ENCODE measurements at places on chromosomes 6 and 20. TPM values are rescaled to one million over a fixed set of nuclear protein-coding genes. Genes with fewer than 3 reads are reported as not detected.
A peak's percentile ranks its signal among the peaks of the same experiment; 100 is the strongest.

Gene MTFR2
- 0.66 TPM for total RNA-seq

Gene LCA5
- total RNA-seq = 8.2 TPM

Gene HIVEP1
- total RNA-seq = 41.3 TPM

DNA sequence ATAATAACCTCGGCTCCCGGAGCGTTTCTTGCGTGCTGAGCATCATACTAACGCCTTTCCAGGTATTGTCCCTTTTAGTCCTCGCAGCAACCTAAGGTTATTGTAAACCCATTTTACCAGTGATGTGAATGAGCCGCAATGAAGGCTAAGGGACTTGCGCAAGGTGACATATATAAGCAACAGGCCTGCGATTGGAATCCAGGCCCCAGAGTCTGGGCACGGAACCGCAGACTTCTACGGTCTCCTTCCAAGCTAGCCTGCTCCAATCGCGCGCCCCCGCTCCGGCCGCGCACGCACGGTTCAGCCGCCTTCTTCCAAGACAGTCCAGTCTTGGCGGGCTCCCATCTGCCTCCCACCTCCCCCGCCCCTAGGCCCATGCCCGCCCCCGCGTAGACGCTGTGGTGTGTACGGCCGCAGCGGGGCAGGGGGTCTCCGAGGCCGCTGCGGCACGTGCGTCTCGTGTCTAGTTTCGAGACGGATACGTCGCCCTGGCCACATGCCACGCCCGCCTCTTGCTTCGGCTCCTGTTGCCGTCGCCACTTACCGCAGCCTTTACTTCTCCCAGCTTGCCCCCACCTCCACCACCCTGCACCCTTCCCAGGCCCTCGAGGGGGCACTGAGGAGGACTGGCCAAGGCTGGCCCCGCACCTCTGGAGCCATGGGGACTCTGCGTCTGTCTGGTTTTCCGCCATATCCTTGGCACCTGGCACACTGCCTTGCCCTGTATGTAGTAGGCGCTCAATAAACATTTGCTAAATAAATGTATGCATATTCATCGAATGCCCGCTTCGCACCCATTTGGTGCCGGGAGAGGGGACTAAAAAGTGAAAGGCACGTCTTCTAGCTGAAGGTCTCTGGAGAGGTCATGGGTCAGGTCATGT, 855 bp upstream of the GFOD1 start:
- peak overlapping the region; percentile 91 for H3K27ac ChIP-seq
- no peak for DNase-seq
- no peaks in the 10 kb centered on the region for H3K36me3 ChIP-seq

- H3K4me3 ChIP-seq = no peak overlapping the region
- H3K27me3 ChIP-seq = no peaks in the 10 kb centered on the region
Measured at GRCh38 chr6:13491538-13491937, 4.1 kb upstream of the GFOD1 start.

DNA sequence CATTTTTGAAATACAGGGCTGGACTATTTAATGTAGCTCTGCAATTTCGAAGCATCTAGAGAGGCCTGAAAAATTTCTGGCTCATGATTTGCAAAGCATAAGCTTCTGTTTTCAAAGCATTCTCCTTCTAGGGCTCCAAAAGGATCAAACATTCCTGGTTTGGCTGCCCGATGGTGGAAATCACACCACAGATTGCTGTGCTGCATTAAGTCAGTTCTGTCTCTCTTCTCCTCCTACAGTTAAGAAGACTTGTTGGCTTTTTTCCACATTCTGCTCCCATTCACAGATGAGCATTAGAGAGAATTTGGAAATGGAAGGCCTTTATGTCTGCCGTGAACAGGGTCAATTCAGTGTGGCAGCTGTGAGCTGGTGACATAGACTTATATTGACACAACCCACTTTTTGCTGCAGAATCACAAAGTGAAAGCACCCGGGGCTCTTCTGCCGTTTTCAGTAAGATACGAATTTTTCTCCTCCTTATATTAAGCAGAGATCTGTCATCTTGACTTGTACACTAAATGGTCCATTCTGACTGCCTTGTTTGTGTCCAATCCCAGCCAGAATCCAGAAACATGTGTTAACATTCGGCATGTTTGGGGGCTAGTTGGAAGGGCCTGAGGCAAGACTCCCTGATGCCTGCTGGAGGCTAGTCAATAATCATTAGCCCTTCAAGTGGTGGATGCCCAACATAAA, 330.8 kb upstream of the DEFB112 start:
- DNase-seq = no peak
- H3K27me3 ChIP-seq = no peaks in the 10 kb centered on the region
- no peak overlapping the region for H3K27ac ChIP-seq
- H3K4me3 ChIP-seq = no peak overlapping the region

DNA sequence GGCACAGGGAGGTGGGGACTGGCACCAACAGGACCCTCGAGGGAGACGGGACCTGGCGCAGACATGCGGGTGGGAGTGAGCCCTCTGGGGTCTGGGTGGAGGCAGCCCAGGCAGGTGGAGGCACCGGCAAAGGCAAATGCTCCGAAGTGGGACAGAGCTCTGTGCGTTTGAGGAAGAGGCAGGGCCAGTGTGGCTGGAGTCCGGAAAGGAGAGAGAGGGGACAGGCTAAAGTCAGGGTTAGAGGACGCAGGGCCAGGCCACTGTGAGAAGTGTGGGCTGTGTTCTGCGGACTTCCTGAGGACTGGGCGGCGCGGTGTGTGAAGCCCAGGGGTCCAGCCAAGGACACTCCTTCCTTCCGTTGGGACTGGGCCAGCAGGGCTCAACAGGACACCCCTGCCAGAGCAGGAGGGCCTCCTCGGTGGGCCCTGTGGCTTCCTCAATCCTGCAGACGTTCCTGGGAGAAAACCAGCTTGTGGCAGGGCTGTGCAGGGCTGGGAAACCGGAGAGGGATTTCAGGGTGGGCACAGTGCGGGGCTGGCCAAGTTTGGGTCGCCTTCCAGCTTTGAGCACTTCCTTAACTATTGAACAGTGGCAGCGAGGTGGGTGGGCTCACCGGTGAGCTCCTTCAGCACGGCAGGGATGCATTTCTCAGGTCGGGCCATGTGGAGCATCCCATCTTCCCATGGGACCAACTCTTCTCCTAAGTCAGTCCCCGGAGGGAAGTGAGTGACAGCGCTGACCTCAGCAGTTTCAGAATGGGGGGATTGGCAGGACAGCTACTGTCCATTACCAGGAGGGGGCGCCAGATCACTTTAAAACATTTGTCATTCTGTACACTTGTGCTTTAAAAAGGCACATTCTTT, 22.5 kb downstream of the MOCS3 start:
- H3K4me1 ChIP-seq = no peaks in the 10 kb centered on the region
- H3K36me3 ChIP-seq = no peaks in the 10 kb centered on the region
- no peak overlapping the region for H3K4me3 ChIP-seq
- peaks cover 4% of the 10 kb centered on the region for H3K27me3 ChIP-seq

- H3K27ac ChIP-seq = no peak overlapping the region
- DNase-seq = no peak
- no peaks in the 10 kb centered on the region for H3K36me3 ChIP-seq
- no peaks in the 10 kb centered on the region for H3K4me1 ChIP-seq
Measured at GRCh38 chr6:105102186-105102585, 77.6 kb downstream of the POPDC3 start.

- no peak overlapping the region for H3K27ac ChIP-seq
- H3K4me3 ChIP-seq = no peak overlapping the region
- no peaks in the 10 kb centered on the region for H3K4me1 ChIP-seq
- DNase-seq = no peak
Measured at GRCh38 chr20:9485614-9486340, 28.6 kb upstream of the LAMP5 start.

GRCh38 chr20:17615645-17616479, 46.0 kb downstream of the DSTN start:
- H3K4me1 ChIP-seq = peaks cover 4% of the 10 kb centered on the region
- H3K27ac ChIP-seq = peak overlapping the region; percentile 16
- DNase-seq = no peak
- H3K36me3 ChIP-seq = no peaks in the 10 kb centered on the region
- no peak overlapping the region for H3K4me3 ChIP-seq

- DNase-seq = no peak
- H3K4me3 ChIP-seq = no peak overlapping the region
- no peaks in the 10 kb centered on the region for H3K4me1 ChIP-seq
- no peaks in the 10 kb centered on the region for H3K36me3 ChIP-seq
- H3K27ac ChIP-seq = no peak overlapping the region
- H3K27me3 ChIP-seq = no peaks in the 10 kb centered on the region
Measured at GRCh38 chr6:113318575-113318917, 538.6 kb upstream of the MARCKS start.

GRCh38 chr20:20259533-20259932, 108.4 kb upstream of the INSM1 start:
- no peaks in the 10 kb centered on the region for H3K36me3 ChIP-seq
- no peak overlapping the region for H3K4me3 ChIP-seq
- H3K27me3 ChIP-seq = no peaks in the 10 kb centered on the region

DNA sequence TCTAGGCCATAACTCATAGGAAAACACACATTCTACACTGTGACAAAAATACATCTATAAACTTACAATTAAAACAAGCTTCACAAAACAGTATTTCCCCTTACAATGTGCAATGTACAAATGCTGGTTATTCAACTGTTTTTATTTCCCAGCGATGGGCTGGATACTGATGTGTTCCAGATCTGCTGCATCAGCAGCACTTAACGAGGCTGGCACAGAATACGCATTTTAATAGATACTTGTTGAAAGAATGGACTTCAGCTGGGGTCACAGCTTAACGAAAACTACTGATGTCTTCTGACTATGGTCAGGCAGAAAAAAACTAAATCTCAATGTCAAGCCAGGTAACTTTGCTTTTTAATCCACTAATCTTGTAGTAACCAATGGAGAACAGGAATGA, 70.9 kb downstream of the B4GALT5 start:
- no peak for DNase-seq
- no peaks in the 10 kb centered on the region for H3K36me3 ChIP-seq
- H3K27ac ChIP-seq = peak overlapping the region; percentile 59
- H3K4me1 ChIP-seq = no peaks in the 10 kb centered on the region

DNA sequence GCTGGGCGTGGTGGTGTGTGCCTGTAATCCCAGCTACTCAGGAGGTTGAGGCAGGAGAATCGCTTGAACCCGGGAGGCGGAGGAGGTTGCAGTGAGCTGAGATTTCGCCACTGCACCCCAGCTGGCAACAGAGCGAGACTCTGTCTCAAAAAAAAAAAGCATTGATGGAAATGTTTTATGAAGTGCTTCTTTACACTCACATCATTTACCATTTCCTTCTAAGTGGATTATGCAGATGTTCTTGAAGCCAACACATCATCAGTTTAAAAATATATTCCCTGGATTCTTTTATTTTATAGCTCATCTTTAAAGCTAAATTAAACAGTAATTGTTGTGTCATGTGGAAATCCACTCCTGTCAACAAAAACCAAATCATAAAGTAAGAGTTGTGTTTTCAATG, 35.9 kb upstream of the HDDC2 start:
- H3K27ac ChIP-seq = no peak overlapping the region
- no peaks in the 10 kb centered on the region for H3K27me3 ChIP-seq
- DNase-seq = no peak

- no peaks in the 10 kb centered on the region for H3K27me3 ChIP-seq
- no peaks in the 10 kb centered on the region for H3K4me1 ChIP-seq
- no peak overlapping the region for H3K27ac ChIP-seq
Measured at GRCh38 chr6:149586149-149586548, 20.0 kb downstream of the GINM1 start.

- DNase-seq = no peak
- no peak overlapping the region for H3K27ac ChIP-seq
- no peak overlapping the region for H3K4me3 ChIP-seq
- no peaks in the 10 kb centered on the region for H3K36me3 ChIP-seq
- no peaks in the 10 kb centered on the region for H3K4me1 ChIP-seq
- no peaks in the 10 kb centered on the region for H3K27me3 ChIP-seq
Measured at GRCh38 chr6:14270925-14271788, 153.6 kb downstream of the CD83 start.

- DNase-seq = no peak
- no peaks in the 10 kb centered on the region for H3K4me1 ChIP-seq
- H3K27me3 ChIP-seq = no peaks in the 10 kb centered on the region
- no peaks in the 10 kb centered on the region for H3K36me3 ChIP-seq
- H3K4me3 ChIP-seq = no peak overlapping the region
- no peak overlapping the region for H3K27ac ChIP-seq
Measured at GRCh38 chr6:57190140-57190539, 18.0 kb downstream of the BAG2 start.

GRCh38 chr6:44606504-44606903, 219.0 kb downstream of the CDC5L start:
- no peak overlapping the region for H3K27ac ChIP-seq
- H3K27me3 ChIP-seq = no peaks in the 10 kb centered on the region
- H3K4me3 ChIP-seq = no peak overlapping the region

GRCh38 chr20:1430004-1430451, 36.6 kb downstream of the NSFL1C start:
- no peaks in the 10 kb centered on the region for H3K27me3 ChIP-seq
- H3K4me3 ChIP-seq = no peak overlapping the region
- no peaks in the 10 kb centered on the region for H3K4me1 ChIP-seq
- H3K36me3 ChIP-seq = no peaks in the 10 kb centered on the region

GRCh38 chr20:44773070-44773829, 27.6 kb downstream of the KCNK15 start:
- no peak overlapping the region for H3K27ac ChIP-seq
- no peaks in the 10 kb centered on the region for H3K4me1 ChIP-seq
- no peaks in the 10 kb centered on the region for H3K36me3 ChIP-seq
- H3K4me3 ChIP-seq = no peak overlapping the region

- no peak overlapping the region for H3K4me3 ChIP-seq
- H3K4me1 ChIP-seq = no peaks in the 10 kb centered on the region
- no peak overlapping the region for H3K27ac ChIP-seq
- H3K36me3 ChIP-seq = no peaks in the 10 kb centered on the region
- no peak for DNase-seq
Measured at GRCh38 chr6:154984146-154984545, 11.0 kb upstream of the TIAM2 start.

- no peak overlapping the region for H3K27ac ChIP-seq
- no peaks in the 10 kb centered on the region for H3K36me3 ChIP-seq
- no peak overlapping the region for H3K4me3 ChIP-seq
- no peaks in the 10 kb centered on the region for H3K4me1 ChIP-seq
- no peaks in the 10 kb centered on the region for H3K27me3 ChIP-seq
Measured at GRCh38 chr6:107118976-107119375, 3.7 kb upstream of the BEND3 start.

DNA sequence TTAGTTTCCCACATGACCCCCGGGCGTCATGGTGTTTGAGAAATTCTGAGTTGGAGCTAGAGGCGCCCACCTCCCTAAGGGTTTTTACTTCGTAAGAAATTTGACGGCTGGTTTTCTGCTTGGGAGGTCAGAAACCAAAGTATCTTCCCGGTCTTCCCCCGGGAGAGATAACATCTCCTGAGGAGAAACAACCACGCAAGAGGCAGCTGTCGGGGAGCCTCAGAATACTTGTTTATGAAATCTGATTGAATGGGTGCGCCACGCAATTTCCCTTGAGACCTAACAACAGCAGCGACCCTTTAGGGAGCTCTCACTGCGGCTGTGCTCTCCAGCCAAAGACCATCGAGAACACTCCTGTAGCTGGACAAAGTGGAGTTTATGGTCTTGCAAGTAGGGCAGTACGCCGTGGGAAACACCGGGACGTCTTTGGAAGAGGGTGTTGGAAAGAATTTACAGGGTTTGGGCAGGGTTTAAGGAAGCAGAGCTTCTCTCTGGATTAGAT, 608 bp upstream of the EIF2S2 start:
- no peaks in the 10 kb centered on the region for H3K27me3 ChIP-seq
- DNase-seq = peak; percentile 25
- H3K4me3 ChIP-seq = peak overlapping the region; percentile 99
- peak overlapping the region; percentile 98 for H3K27ac ChIP-seq
- peaks cover 8% of the 10 kb centered on the region for H3K4me1 ChIP-seq
- H3K36me3 ChIP-seq = no peaks in the 10 kb centered on the region

- H3K4me3 ChIP-seq = no peak overlapping the region
- no peak overlapping the region for H3K27ac ChIP-seq
- no peaks in the 10 kb centered on the region for H3K36me3 ChIP-seq
- H3K27me3 ChIP-seq = no peaks in the 10 kb centered on the region
- no peak for DNase-seq
Measured at GRCh38 chr6:44976677-44977641, 351.2 kb upstream of the RUNX2 start.
